ENCODE measurements at places on chromosomes 6 and 20.

DNA sequence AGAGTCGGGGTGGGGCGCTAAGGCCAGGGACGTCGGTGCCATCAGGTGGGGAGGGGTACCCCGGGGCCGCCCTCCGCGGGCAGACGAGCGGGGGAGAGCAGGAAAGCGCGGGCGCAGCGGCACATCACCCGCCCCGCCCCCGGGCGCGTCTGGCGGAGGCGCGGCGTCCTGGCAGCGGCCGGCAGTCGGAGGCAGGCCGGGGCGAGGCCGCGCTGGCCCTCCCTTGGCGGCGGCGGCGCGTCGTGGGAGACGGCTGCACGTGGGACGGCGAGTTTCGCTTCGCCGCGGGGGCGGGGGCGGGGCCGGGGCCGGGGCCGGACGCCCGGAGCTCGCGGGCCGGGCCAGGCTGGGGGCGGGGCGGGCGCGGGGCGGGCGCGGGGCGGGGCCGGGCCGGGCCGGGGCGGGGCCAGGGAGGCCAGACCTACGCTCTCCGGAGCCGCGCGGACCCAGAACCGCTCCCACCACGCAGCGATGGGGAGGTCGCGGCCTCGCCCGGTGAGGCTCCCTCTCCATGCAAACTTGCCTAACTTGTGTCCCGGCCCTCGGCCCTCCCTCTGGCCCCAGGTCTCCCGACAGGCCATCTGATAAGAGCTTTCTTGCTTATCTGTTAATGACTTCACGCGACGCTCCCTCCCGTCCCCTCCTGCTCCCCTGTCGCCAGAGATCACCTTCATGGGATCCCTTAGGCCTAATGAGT is 12.5 kb downstream of the ITPR3 start:
- no peak for DNase-seq

DNA sequence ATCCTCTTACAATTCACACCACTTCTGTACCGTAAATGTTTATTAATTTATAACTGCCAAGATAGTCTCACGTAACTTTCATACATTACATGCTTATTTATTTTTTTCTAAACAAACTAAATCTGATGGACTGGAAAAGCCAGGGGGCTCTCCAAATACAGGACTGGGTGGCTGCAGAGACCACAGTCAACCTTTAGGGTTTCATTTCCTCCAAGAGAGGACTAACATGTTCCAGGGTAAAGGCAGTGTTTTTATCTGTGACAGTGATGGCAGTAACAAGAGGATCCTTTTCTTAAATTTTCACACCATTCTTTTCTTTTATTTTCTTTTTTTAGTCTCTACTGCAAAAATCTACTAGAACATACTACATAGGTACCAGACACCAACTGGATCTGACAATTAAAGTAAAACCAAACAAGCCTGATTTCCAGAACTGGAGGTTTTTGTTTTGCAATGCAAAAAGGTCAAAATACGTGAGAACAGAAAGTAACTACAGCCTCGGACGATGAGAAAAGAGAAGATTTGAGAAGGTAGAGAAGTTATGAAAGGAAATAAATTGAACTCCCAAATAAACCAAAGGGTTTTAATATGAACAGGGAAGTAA is 1.2 kb downstream of the LMBRD1 start:
- DNase-seq = no peak

DNA sequence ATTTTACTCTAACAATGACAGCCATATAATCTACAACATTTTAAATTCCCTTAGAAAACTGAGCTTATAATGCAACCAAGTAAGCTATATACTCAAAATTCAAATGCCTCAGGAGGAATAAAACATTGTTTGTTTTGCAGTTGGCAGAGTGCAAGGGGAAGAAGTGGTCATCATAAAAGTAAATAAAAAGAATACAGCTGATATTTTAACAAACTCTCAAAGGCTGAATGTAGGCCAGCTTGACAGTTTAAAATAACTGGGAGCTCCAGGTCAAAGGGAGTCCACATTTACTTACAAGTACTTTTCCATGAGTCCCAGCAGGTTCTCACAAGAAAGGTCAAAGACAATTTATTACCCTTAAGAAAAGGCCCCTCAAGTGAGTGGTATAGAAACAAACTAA is 589.8 kb downstream of the BCKDHB start:
- no peak for DNase-seq

DNA sequence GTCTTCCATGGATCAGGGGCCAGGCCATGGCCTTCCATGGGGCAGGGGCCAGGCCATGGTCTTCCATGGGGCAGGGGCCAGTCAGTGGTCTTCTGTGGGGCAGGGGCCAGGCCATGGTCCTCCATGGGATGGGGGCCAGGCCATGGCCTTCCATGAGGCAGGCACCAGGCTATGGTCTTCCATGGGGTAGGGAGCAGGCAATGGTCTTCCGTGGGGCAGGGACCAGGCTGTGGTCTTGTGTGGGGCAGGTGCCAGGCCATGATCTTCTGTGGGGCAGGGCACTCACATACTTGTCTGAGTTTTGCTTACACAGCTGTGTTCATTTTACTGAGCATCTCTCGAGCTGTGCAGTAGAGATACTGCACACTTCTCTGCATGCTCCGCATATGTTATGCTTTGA is 57.3 kb upstream of the THBS2 start:
- DNase-seq = no peak

- no peak for DNase-seq
These were observed 5.6 kb upstream of the SLC17A9 start for GRCh38 chr20:62946918-62947317.

GRCh38 chr6:12369781-12370262 is 79.7 kb downstream of the EDN1 start:
- no peak for DNase-seq
